CD14-positive monocyte (primary cell): ENCODE measurements at places on chromosomes 5 and 9. TPM values are rescaled to one million over a fixed set of nuclear protein-coding genes. Genes with fewer than 3 reads are reported as not detected.

ARL14EPL gene
- not detected for polyA plus RNA-seq

GABRP gene
- polyA plus RNA-seq = not detected

DNA sequence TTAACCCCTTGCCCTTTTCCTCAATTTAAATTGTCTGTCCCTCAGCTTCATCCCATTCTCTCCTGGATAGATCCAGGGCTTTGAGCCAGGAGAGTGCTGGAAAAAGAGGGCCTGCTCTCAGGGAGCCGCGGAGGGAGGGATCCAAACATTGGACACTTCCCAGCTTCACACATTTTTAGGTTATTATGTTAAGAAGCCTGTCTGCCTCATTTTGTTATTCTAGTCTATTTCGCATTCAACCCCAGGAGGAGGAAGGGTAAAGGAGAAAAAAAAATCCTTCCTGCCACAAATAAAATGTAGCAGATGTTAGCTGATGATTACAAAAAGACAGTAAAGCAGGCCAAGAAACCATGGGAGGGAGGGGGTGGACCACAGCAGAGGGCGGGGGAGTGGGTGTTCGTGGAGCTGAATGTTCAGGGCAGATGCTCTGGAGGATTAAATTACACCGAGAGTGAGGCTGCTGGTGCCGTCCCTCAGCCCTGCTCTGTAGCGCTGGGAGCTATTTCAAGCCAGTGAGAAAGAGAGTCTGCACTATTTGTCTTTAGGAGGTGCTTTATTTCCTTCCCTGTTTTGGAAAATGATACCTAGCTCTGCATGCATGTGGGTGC, 60.6 kb upstream of the ZFR start:
- DNase-seq = no peak

DNA sequence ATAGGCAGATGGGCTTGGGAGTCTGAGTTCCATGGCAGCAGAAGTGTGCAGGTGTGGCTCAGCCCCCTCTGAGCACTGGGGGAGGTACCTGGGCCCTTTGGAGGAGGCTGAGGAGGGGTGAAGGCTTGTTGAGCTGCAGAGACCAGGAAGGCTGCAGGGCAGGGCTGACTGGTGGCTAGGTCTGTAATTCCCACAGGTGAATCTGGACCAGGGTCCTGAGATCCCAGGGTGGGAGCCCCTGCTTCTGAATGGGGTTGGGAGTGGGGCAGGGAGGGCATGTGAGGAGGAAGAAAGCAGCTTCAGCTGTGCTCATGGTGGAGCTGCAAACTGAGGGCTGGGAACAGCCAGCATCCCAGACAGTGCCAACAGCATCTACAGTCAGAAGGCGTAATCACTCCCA, 111.1 kb downstream of the CACNA1B start:
- DNase-seq = no peak

DNA sequence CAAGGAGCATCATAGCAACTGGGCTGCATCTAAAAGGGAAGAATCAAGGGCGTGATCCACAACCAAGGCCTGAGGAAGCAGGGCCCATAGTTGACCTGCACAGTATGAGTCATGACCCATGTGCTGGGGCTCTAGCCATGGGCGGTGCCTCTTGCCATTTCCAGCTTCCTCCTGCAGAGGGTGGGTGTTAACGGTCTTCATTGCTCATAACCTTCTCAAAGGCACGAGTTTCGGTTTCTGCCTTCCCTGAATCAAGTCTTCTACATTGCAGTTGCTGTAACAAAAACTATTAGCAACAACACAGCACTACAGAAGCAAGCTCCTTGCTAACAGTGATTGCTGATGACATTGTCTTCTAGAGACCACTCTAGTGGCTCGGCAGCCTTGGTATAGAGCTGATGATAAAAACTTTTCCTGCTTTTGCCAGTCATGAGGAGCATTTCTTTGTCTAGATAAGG, 66.9 kb downstream of the CTSL start:
- DNase-seq = peak; percentile 99
